Astrocyte (in vitro differentiated cells and primary cell): ENCODE measurements at places on chromosomes 5 and 9. TPM values are rescaled to one million over a fixed set of nuclear protein-coding genes. Genes with fewer than 3 reads are reported as not detected.

Gene ATP10B
- total RNA-seq = not detected in 2 replicates

Gene IL17B
- 0.54 and 0.60 TPM in 2 replicates for total RNA-seq

Gene SNCB
- total RNA-seq = 2.7 and 3.4 TPM in 2 replicates

DNA sequence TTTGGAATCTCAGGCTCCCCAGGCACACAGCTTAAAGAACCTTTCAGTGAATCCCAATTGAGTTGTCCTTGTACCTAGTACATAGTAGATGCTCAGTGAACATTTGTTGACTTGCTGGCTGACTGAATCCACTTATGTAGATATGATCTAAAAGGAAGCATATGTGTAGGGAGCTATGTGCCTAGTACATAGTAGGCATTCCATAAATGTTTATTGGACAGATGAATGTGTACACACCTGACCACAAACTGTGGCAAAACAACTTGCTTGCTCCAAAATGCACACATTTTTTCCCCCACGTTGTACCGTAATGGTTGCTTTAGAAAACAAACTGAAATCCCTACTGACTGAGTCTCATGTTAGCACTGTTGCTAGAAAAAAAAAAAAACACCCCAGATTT, 80.2 kb upstream of the IL12B start:
- DNase-seq = peak; percentile 9

DNA sequence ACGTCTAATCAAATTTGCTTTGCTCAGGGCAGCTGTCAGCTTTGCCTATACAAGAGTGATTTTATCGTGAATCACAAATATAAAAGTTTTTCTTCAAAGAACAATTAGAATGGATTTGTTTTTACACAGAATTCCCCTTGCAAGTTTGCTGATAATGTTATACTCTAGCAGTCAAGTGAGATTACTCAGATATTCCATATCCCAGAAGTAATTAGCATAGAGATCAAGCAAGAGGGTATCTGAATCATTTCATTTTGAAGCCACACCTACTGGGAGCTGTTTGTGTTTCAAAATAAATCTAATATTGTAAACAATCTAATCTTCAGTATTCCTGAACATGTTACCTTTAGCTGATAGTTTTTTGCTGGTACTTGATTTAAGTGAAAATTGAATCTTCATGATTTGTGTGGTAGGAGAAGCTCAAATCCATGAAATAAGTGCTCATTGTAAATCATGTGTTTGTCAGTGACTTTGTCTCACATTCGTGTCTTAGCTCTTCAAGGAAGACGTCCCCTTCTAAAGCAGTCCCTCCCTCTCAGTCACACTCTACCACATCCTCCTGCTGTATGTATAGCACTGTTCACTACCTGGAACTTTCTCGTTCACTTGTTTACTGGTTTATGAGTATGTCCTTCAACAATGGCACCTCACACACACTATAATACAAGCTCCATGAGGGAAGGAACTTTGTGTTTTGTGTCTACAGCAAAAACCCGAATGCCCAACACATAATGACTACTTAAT, 3.3 kb upstream of the TTC39B start:
- DNase-seq = peak; percentile 10

Gene GADD45G
- total RNA-seq = 3.5 and 5.2 TPM in 2 replicates

DNA sequence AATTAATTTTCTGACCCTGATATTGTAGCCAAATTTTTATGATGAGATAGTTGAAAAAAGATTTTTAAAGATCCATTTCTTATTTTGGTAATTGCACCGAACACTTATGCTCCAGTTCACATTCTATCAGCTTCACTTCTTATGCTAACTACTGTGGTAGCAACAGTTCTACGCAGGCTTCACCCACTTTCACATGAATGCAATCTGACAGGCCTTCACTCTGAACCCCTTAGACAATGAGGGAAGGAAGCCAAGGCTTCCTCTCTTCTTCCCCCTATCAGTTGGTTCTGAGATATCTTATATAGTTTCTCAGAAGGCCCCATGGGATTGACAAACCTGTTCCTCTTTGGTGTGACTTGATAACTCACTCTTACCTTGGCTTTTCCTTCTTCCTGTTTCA, 185.8 kb downstream of the CETN3 start:
- DNase-seq = no peak

DNA sequence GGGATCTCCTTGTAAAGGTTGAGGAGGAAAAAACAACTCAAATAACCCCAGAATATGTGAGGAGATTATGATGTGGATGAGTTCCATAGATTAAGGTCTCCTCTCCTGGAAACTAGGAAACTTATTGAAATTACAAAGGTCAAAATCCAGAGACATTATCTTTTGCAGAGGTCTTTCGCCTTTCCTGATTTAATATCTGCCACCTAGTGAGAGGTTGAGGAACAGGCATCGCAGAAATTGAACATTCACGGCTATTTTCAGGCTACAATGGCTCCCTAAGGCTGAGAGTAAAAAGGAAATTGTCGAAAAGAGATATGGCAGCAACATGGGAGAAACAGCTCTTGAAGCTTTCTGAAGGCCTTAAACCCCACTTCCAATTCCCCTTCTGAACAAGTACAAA, 127.5 kb upstream of the PLCXD3 start:
- DNase-seq = no peak

Gene ZER1
- total RNA-seq = 31.0 and 31.9 TPM in 2 replicates

DNA sequence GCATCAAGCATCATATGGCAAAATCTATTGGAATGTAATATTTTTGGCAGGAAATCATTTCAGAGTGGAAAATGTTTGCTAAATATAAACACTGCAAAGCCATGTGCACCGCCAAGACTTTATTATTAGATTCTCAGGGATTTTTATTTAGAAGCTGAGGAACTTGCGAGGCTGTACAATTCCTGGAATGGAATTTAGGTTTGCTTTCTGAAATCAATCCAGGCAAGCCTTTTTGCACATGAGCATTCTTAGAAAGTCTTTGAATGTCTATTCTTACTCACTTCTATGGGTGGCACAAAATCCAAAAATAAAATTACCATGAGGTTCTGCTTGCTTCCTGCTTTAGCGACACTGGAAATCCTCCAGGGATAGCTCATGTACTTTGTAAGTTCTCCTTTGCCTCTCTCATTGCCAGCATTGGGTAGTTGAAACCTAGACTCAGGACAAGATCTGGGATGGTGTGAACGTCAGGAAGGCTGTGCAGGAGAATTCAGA, 71.5 kb upstream of the PALM2AKAP2 start:
- DNase-seq = peak; percentile 38

- no peak for DNase-seq
Measured at GRCh38 chr9:102362470-102363132, 624.2 kb upstream of the GRIN3A start.

DNA sequence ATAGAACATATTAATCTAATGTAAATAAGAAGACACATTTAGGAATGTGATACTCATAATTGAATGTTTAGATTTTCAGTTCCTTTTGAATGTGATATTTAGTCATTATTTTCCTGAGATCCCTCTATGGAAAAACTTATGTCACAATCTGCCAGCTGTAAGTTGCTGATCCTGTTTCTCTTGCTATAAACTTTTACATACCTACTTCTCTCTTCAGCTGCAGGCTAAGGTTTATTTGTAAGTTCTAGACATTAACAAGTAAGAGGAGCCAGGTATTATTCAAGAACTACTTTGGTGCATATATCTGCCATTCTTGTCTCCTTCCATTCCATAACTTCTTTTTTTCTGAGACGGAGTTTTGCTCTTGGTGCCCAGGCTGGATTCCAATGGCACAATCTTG, 462.4 kb downstream of the PRR16 start:
- DNase-seq = no peak

DNA sequence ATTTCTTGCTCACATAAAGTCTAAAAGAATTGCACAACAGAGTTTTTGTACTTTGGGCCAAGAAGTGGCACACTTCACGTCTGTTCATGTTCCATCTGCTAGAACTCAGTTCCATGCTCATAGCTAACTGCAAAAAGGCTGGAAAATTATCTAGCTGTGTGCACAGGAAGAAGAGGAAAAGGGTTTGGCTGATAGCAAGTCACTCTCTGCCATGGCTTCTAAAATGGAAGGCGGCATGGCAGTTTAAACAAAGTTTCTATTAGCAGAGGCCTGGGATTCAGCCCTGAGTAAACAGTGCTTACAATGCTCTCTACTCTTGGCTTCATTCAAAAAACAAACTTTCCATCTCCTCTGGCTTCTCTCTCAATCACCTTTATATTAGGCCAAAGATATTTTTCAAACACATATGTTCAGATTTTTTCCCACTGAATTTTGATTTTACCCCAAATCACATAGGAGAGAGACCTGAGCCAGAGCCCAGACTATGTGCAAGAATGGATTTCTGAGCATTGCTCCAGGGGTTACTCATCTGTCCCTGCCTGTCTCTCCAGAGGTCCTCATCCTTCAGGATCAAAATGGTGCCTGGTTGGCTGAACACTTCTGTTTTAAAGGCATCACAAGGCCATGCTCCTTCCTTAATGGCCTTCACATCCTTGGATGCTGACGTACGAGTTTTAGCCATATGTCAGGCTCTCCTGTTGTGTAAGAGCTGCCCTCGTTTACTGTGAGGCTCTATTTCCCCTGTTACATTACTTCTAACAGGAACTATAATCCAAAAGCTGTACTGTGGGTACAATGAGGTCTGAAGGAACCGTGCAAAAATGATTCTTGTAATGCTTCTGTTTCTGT, 226.6 kb downstream of the SAXO1 start:
- no peak for DNase-seq

GRCh38 chr5:9894571-9895301, 264.6 kb upstream of the TAS2R1 start:
- no peak for DNase-seq
